Ovary (tissue), 10 donors: ENCODE measurements at places on chromosomes 3 and 15.

DNA sequence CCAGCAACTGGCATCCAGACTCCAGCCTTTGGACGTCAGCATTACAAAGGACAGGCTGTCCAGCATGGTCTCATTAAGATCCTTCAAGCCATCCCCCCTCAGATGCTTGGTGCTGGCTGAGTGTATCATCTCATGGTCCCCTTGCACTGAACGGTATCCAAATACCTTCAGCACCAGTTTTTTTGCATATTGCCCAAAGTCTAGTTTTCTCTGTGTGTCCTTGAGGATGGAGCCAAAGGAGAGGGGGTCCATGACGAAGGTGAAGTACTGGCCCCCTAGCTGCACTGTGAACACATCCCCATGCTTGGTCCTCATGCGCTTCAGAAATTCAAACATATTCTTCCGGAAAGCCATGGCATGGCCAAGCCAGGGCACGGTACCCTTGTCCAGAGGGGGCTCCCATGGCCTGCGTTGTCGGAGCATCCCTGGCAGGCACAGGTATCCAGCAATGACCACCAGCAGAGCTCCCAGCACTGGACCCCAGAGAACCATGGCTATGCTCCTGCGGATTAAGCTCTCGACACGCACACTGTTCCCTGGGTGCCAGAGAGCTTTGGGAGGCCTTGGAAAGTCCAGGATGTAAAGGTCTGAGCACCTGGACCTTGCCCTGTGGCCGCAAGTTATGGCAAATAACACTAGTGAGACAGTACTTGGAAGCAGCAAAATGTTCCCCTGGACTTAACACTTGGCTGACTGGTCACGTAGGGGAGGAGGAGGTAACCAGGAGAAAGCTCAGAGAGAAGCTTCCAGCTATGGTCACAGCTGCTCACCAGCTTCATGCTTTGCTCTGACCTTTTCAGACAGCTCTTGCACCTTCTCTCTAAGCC is at the start of gene CYP8B1:
Gene CYP8B1, minus strand, starts transcription at position 555 of the 827 bp plus-strand sequence. Its CDS starts 63 bp downstream, at position 492.
- no peak for DNase-seq

DNA sequence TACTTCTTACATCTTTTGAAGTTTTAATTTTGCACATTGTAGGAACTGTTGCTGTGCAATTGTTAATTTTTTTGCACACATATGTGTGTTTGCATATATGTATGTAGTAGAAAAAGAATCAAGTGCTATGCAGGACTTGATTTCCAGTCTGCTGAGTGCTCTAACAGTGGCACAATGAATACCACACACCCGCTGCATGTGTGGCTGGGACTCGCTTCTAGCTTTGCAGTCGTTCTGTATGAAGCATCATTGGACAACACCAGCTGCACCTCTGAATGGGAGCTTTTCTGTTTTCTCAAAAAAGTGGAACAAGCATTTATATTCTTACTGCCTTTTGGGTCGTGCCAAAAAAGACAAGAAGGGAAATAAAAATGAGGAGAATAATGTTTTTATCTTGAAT is 564.7 kb downstream of the FOXP1 start:
- no peak for DNase-seq

- no peak for DNase-seq
Measured at GRCh38 chr3:101903451-101903871, 54.1 kb downstream of the NFKBIZ start.

DNA sequence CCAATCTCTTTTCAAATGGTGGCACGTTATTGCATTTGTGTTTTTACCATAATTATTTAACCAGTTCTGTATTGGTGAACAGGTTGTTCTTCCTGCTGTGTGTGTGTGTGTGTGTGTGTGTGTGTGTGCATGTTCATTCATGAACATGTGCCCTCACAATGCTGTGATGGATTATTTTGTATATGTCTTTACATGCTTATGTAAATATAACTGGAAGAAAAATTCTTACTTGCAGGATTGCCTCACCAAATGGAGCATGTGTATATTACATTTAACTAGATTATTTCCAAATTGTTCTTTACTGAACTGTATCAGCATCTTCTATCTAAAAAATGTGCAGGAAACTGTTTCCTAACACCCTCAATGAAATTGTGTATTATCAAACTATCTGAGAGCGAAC is 175.2 kb upstream of the ZPLD1 start:
- DNase-seq: no peak

- DNase-seq: no peak
Measured at GRCh38 chr15:78561490-78561889, 3.8 kb upstream of the CHRNA5 start.

DNA sequence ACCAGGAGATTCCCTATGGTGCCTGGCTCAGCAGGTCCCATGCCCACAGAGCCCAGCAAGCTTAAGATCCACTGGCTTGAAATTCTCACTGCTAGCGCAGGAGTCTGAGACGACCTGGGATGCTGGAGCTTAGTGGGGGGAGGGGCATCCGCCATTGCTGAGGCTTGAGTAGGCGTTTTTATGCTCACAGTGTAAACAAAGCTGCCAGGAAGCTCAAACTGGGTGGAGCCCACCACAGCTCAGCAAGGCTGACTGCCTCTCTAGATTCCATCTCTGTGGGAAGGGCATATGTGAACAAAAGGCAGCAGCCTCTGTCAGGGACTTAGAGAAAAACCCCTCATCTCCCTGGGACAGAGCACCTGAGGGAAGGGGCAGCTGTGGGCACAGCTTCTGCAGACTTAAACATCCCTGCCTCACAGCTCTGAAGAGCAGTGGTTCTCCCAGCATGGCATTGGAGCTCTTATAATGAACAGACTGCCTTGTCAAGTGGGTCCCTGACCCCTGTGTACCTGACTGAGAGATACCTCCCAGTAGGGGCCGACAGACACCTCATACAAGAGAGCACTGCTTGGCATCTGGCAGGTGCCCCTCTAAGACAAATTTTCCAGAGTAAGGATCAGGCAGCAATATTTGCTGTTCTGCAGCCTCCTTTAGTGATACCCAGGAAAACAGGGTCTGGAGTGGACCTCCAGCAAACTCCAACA is 231.5 kb upstream of the SETMAR start:
- DNase-seq: no peak
